Mesenteric fat pad (tissue), 1 donor: ENCODE measurements at places on chromosomes 2 and 18. TPM values are rescaled to one million over a fixed set of nuclear protein-coding genes. Genes with fewer than 3 reads are reported as not detected.

The CFC1 gene
- not detected for total RNA-seq

The GRHL1 gene
- 18.0 TPM for total RNA-seq

The LCT gene
- 0.77 TPM for total RNA-seq

DNA sequence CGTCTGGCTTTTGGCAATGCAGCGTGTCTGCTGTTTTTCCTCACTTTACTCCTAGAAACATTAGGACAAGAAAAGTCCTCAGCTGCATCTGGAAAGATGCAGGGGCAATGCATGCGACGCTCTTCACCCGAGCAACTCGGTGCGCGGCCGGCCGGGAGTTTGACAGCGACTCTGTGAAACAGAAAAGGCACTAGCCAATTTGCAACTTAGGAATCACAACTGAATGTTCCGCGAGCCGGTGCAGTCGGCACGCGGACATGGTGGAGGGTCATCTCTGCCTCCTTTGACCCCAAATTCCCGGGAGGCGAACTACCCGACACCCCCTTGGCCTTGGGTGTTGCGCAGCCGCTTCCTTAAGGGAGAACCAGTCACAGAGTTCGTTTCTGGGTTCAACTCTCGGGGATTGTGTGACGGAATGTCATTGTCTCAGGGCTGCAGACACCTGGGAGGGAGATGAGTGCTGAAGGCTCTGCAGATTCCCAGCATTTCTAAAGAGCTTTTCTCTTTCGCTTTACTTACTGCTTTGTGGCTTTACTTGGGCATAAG lies 9.8 kb downstream of the NR4A2 start:
- no peak for DNase-seq

- no peak for DNase-seq
Observed at GRCh38 chr2:43387092-43388062, 161.0 kb upstream of the ZFP36L2 start.
